ENCODE measurements at places on chromosomes 13 and 19. TPM values are rescaled to one million over a fixed set of nuclear protein-coding genes. Genes with fewer than 3 reads are reported as not detected.

The RGS9BP gene
- total RNA-seq: 0.37 TPM

The IL12RB1 gene
- 75.2 TPM for total RNA-seq

The NLRP4 gene
- not detected for total RNA-seq

The NANOS2 gene
- not detected for total RNA-seq

The C19orf18 gene
- total RNA-seq: 0.42 TPM

The NRTN gene
- total RNA-seq: not detected

The ZNF235 gene
- 5.5 TPM for total RNA-seq

The LHB gene
- total RNA-seq: not detected

The PSG6 gene
- not detected for total RNA-seq

The SLC25A41 gene
- 0.18 TPM for total RNA-seq

The PSG2 gene
- total RNA-seq: not detected

Data from activated CD8-positive, alpha-beta T cell treated with anti-CD3 and anti-CD28 coated beads, Interleukin-2, amount 10 ng/mL, durations not matched to agents 7 days and 5 days (primary cell).